ENCODE measurements at places on chromosomes 2 and 18.

DNA sequence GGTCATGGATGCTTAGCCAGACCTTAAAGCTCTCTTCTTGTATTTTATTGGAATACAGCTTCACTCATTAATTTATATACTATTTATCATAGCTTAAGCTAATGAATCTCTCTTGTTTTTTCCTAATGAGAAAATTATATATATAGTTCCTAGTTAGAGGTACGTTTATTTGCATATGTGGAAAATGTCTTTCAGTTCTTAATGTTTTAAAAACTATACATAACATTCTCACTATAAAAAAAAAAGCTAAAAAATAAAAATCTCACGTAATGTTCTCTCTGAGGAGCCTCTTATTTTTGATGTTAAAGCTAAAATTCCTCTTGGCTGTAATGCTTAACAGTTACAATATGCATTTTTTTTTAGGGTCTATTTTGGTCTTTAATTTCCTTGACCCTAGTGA, 16.6 kb downstream of the UGP2 start:
- DNase-seq = no peak

DNA sequence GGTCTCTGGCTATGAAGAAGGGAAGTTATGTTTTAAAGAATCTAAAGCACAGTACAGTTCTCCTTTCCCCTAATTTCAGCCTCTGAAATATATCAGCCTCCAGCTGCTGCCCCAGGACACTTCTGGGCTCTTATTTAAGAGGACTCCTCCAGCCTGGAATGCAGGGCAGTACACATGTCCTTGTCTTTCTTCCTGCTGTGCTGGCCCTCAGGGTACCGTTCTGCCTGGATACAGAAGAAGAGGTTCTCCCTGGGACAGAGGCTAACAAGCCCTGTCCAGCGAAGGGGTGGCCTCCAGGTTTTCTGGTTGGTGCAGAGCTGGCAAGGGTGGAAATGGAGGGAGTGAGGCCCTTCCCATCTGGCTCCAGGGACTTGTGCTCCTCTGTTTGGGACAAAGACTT, 22.1 kb downstream of the MLPH start:
- DNase-seq = no peak

DNA sequence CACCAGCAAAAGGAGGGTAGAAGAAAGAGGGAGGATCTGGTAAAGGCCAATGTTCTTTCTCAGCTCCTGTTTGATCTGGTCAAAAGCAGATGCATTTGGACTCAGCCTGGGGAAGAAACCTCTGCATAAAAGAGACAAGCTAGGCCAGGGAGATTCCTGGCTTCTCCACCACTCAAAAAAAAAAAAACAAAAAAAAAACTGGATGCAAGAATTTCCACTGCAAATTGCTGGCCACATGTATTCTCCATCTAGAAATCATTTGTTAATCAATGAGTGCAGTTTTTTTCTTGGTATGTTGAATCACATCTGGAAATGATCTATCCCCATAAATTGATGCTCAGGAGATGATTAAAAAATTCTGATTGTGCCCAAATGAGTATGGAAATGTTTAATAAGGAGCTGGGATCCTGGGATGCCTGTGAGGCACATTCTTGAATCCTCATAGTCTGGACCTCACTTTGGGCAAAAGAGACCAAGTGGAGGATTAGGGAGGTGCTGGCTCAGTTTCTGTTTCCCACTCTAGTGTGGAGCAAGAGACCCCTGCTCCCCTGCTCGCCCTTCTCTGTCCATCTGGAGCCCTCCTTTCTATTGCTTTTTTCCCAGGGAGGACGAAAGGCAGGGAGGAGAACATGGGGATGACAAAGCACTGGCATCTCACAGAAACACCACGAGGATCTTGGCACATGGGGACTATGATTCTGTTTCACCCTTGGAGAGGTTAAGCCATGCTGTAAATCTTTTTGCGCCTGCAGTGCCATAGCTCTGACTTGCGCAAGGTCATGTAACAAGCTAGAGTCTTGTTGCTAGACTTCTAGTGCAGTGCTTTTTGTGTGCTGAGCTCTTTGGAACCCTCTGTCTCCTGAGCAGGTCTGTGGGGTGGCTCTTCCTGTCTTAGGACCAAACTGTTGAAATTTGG, 57.6 kb downstream of the APOB start:
- DNase-seq = no peak

DNA sequence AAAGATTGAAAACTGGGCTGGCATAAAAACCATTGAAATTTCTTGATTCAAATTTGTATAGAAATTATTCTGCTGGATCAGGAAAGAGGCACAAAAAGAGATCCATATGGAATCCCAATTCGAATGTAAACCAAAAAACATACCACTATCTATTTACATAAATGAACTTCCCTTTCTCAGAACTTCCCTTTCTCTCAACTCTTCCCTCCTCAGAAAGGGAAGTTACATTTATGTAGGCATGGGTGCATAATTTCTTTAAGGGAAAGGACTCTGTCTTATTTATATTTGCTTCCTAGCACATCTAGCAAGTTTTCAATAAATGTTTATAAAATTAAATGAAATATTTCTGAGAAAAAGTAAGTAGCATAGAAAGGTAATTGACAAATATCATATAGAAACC, 398.1 kb upstream of the ATP5MC3 start:
- DNase-seq = no peak

DNA sequence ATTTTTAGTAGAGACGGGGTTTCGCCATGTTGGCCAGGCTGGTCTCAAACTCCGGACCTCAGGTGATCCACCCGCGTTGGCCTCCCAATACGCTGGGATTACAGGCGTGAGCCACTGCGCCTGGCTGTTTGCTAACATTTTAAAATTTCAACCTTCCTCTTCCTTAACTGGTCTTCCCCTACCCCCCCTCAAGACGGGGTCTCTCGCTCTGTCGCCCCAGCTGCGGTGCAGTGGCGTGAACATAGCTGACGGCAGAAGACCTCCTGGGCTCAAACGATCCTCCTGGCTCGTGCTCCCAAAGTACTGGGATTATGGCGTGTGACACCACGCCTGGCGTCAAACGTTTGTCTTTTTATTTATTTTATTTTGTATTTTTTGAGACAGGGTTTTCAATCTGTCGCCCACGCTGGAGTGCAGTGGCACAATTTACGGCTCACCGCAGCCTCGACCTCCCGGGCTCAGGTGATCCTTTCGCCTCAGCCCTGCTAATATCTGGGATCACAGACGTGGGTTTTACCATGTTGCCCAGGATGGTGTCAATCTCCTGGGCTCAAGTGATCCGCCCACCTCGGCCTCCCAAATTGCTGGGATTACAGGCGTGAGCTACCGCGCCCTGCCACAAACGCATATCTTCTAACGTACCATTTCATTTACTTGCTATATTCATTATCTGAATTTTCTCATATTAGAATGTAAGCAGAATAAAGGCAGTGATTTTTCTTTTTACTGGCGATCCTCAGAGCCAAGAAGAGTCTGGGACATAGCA, 984 bp upstream of the MSH2 start:
- no peak for DNase-seq

DNA sequence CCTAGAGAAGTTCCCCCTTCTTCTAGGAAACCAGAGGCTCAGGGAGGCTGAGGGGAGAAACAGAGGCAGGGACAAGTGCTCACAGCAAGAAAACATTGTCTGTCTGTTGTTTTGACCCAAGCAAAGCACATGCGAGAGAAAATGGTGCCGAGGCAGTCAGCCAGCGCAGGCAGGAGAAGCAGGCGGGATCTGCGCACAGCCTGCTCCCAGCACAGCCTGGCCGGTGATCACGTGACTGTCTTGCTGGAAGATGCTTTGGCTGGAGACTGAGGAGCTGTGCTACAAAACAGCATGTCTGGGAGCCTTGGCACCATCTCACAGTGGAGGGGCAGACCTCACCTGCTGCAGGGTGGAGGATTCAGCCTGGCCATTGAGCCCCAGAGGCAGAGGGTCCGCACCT, 93.7 kb upstream of the MYCN start:
- DNase-seq = no peak

GRCh38 chr2:152564754-152565551, 152.3 kb downstream of the PRPF40A start:
- DNase-seq = no peak

GRCh38 chr18:45355944-45356520, 259.2 kb upstream of the SLC14A2 start:
- no peak for DNase-seq

- DNase-seq = no peak
These were observed 82.8 kb downstream of the SKA1 start for GRCh38 chr18:50457639-50458038.

GRCh38 chr2:210663631-210664089, 107.3 kb downstream of the CPS1 start:
- no peak for DNase-seq

DNA sequence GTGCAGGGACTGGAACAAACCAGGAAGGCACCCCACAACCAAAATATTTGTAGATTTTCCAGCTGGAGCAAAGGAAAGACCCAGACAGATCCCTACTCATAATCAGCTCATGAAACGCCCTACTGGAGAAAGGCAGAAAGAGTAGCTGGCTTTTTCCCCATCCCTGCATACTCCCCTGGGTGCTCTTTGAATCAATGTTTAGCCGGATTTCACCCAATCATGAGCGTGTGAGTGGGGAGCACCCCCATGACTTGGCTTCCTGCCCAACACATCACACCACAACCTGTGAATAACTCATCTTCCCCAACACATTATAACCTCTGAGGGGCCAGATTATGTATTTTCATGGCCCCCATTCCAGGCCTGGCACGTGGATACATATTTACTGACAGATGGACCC, 35.1 kb upstream of the SLC14A1 start:
- DNase-seq = peak; percentile 19

GRCh38 chr18:48481092-48481491, 57.7 kb upstream of the CTIF start:
- no peak for DNase-seq

- no peak for DNase-seq
These were observed 18.2 kb downstream of the FBLN7 start for GRCh38 chr2:112156152-112156986.

DNA sequence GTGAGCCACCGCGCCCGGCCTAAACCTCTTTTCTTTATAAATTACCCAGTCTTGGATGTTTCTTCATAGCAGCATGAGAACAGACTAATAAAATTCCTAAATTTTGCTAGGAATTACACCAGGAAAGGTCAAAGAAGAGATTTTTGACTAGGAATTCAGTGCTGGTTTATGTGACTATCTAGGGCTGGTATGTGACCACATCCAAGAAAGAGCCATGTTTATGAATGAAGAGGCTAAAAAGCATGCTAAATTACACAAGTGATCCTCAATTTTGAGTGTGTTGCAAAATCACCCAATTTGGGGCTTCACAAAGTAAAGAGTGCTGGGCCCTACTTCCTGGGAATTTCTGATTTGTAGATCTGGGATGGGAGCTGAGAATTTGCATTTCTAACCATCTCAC, 123.6 kb downstream of the CSRNP3 start:
- no peak for DNase-seq

GRCh38 chr2:5969303-5969702, 277.1 kb downstream of the SOX11 start:
- DNase-seq = no peak

DNA sequence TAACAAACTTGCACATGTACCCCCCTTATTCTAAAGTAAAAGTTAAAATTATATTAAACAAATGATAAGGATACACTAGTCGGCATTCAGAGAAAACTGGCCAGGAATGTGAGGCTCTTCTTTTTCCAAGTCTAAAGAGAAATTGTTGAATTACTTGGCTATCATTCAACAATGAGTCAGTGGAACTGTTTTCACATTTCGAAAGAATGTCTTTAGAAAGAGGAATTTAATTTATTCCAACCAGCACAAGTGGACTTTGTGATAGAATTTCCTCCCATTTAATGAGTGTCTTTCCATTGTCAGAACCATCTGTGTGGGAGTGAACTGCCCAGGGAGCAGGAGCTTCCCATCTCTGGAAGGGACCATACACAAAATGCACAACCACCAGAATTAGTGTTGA, 792.2 kb downstream of the EPHA4 start:
- DNase-seq = no peak

GRCh38 chr2:19504400-19505198, 146.2 kb upstream of the OSR1 start:
- no peak for DNase-seq

DNA sequence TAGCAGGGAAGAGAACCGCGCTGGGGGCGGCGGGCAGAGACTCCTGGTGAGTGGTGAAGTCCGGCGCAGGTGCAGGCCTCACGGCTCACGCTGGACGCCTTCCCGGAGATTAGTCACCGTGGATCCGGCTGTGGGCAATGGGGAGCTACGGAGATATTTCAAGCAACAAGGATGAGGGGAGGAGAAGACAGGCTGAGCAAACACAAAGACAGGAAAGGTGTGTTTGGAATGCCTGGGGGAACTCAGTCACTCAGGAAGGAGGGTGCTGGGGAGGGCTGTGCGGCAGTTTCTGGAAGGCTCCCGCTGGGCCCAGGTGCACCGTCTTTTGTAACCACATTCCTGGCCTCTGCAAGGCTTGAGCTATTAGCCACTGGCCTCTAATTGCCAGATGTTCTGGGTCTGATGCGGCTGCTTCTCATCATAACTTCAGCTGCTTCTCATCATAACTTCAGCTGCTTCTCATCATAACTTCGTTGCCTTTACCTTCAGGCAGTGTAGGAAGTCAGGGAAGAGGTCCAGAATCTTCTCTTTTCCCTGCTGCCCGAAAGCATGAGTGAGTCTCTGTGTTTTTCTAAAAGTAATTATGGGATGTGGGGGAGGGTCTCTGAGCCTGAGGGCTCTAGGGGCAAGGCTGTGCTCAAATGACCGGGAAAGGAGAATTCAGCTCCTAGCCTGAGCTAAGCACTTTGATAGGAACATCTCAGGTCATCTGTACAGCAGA, 118.9 kb downstream of the PXDN start:
- DNase-seq = no peak

DNA sequence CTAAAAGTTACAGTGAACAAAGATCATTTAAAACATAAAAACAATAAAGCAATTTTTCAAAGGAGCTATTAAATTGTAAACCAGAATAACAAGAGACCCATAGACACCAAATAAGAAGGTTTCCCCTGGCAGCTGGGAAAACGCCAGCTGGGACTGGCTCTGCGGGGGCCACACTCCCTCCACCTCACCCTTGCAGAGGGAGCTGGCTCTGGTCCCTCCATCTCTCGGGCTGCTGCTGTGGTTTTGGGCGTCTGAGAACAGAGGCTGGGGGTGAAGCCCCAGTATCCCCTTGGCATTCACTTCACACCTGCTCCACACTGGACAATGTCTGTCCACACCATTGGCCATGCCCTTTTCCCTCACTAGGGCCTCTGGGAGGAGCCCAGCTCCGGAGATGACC, 62.1 kb upstream of the OTOS start:
- no peak for DNase-seq

GRCh38 chr2:104734937-104735586, 118.9 kb upstream of the POU3F3 start:
- no peak for DNase-seq

DNA sequence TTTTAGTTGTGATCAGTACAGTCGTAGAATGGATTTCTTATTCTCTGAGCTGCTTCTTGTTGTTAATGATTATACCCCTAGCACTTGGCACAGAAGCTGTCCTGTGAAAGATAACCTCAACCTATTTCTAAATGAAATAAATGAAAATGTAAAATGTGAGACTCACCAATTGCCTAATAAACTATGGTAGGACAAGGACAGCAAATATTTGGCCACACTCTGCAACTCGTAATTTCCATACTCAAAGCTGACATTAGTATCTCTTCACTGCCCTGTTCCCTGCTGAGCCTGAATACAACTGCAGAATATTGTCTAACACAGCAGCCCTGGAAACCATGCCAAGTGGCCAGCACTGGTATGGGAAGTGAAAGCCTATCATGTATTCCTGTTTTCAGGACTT, 34.5 kb downstream of the TMEM182 start:
- DNase-seq = no peak
